ENCODE measurements at places on chromosomes 16 and 17. TPM values are rescaled to one million over a fixed set of nuclear protein-coding genes. Genes with fewer than 3 reads are reported as not detected.

Gene TBX21
- 40.4 TPM for total RNA-seq

Gene NME2
- 735 TPM for total RNA-seq

Gene SPATA22
- not detected for total RNA-seq

Gene P3H4
- 8.6 TPM for total RNA-seq

Gene HOXB6
- 0.62 TPM for total RNA-seq

Gene OR1A1
- total RNA-seq, result not detected

Gene KREMEN2
- total RNA-seq, result 0.09 TPM

Gene ECI1
- 45.1 TPM for total RNA-seq

Gene KRT27
- not detected for total RNA-seq

- peaks cover 20% of the 10 kb centered on the region for H3K4me1 ChIP-seq
- H3K27ac ChIP-seq, result peak overlapping the region; percentile 96
- DNase-seq, result no peak
Measured at GRCh38 chr17:68035131-68035522, 408 bp upstream of the KPNA2 start.

- H3K27me3 ChIP-seq, result peaks cover 20% of the 10 kb centered on the region
- H3K4me1 ChIP-seq, result peaks cover 3% of the 10 kb centered on the region
- no peak for DNase-seq
- no peaks in the 10 kb centered on the region for H3K36me3 ChIP-seq
- no peak overlapping the region for H3K4me3 ChIP-seq
- no peak overlapping the region for H3K27ac ChIP-seq
Measured at GRCh38 chr17:77724876-77725615, 233.5 kb upstream of the TNRC6C start.

- no peak overlapping the region for H3K27ac ChIP-seq
- H3K4me3 ChIP-seq, result no peak overlapping the region
- peaks cover 1% of the 10 kb centered on the region for H3K4me1 ChIP-seq
- peaks cover 17% of the 10 kb centered on the region for H3K27me3 ChIP-seq
Measured at GRCh38 chr16:47096297-47096696, 47.4 kb downstream of the NETO2 start.

DNA sequence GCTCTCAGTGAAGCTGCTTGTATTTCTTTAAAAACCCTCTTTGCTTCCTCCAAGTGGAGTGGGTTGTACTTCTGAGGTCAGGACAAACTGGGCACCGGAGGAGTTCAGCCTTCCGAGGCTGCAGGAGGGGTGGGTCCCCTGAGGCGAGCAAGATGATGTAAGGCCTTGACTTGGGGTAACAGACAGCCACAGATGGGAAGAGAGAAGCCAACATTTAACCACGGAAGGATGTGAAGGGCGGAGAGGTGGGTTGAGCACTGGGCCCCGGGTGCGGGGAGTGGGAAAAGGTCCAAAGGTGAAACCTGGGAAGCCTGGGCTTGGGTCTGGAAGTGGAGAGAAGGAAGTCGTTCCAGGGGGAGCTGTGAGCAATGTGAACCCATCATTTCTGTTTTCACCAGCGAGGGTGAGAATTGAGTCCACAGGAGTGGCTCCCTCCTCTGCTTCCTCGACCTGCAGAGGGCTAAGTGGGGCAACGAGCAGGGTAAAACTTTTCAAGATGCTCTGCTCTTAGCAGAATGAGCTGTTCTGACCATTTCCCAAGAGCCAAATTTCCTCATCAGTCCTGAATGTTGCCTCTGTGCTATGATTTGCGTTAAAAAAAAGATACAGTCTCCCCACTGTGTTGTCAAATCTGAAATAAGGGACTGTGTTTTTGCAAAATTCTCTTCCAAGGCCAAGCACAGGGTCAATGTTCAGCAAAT lies 137.7 kb upstream of the CRHR1 start:
- peaks cover 4% of the 10 kb centered on the region for H3K27me3 ChIP-seq
- H3K36me3 ChIP-seq, result no peaks in the 10 kb centered on the region
- H3K4me1 ChIP-seq, result peaks cover 10% of the 10 kb centered on the region
- H3K27ac ChIP-seq, result no peak overlapping the region

GRCh38 chr17:66727634-66728570 lies 107.0 kb upstream of the CACNG5 start:
- no peak overlapping the region for H3K4me3 ChIP-seq
- peaks cover 34% of the 10 kb centered on the region for H3K36me3 ChIP-seq
- peak overlapping the region; percentile 12 for H3K27ac ChIP-seq
- H3K27me3 ChIP-seq, result no peaks in the 10 kb centered on the region
- peaks cover 13% of the 10 kb centered on the region for H3K4me1 ChIP-seq

DNA sequence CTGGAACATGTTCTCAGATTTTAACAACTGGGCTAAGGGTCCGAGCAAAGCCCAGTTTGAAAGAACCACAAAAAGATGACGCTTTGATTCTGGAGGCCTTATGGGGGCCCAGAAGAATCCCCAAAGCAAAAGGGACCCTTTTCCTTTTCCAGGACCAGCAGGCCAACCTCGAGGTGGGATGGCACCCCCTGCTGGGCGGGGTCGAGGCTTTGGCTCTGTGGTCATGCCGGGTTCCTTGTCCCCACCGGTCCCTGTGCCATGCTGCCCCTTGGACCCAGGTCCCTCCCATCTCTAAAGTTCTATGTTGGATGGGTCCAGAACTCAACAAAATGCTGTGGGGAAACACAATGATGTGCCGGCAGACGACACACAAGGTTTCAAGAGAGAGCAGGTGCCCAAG lies 30.9 kb downstream of the TMEM204 start:
- DNase-seq, result no peak
- peaks cover 8% of the 10 kb centered on the region for H3K4me1 ChIP-seq
- no peaks in the 10 kb centered on the region for H3K27me3 ChIP-seq
- H3K36me3 ChIP-seq, result no peaks in the 10 kb centered on the region

- H3K36me3 ChIP-seq, result no peaks in the 10 kb centered on the region
- H3K27ac ChIP-seq, result no peak overlapping the region
- peaks cover 29% of the 10 kb centered on the region for H3K27me3 ChIP-seq
Measured at GRCh38 chr16:85867189-85867588, 31.8 kb upstream of the IRF8 start.

- no peak overlapping the region for H3K4me3 ChIP-seq
- H3K27me3 ChIP-seq, result no peaks in the 10 kb centered on the region
- DNase-seq, result no peak
- H3K4me1 ChIP-seq, result no peaks in the 10 kb centered on the region
- H3K36me3 ChIP-seq, result no peaks in the 10 kb centered on the region
- H3K27ac ChIP-seq, result no peak overlapping the region
Measured at GRCh38 chr16:82895843-82896242, 269.1 kb downstream of the CDH13 start.

DNA sequence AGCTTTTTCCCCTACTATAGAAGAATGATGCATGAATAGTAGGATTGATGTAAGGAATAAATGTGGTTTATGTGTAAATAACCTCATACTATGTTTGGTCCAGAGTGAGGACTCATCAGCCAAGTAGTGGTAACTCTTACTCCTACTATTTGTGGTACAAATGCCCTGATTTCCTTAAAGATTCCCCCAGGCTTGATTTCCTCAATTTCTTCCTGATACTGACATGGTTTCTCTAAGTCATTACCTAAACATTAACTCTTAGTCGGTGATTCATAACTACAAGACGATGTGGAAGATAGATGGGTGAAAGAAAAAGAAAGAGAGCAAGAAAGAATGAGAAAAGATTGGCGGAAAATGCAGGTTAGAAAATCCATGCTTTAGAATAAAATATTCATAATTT lies 17.2 kb upstream of the MYOCD start:
- H3K36me3 ChIP-seq, result no peaks in the 10 kb centered on the region
- no peaks in the 10 kb centered on the region for H3K4me1 ChIP-seq
- H3K27ac ChIP-seq, result no peak overlapping the region
- no peak overlapping the region for H3K4me3 ChIP-seq
- H3K27me3 ChIP-seq, result no peaks in the 10 kb centered on the region

DNA sequence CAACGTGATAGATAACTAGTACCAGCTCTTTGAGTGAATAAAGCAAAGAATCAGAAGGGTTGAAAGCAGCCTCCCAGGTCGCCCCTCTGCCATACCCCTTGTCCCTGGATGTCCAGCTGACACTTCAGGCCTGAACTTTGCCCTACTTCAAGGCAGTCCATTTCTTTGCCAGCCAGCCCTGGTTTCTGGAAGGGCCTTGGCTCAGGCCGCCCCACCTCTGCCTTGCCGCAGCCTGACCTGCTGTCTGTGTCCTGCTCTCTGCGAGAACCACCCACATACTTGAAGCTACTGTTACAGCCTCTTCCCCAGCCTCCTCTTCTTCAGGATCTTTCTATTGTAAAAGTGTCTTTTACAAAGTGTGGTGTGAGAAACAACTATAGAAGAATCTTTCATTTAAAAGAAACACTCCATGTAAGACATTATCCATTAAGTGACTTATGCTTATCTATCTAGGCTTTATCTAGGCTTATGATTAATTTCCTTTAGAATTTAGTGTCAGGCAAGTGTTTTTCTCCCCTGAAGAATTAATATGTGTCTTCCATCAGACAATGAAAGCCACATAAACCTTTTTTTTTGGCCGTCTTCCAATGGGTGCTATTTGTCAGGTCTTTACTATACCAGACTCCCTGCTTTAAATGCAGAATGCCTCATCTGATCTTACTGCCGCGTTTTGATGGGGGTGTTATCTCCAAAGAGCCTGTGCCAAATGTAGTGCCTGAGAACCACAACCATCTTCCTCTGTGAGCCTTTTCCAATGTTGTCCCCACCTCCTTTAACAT lies 133.9 kb downstream of the SOCS1 start:
- H3K4me1 ChIP-seq, result peaks cover 49% of the 10 kb centered on the region
- H3K27me3 ChIP-seq, result no peaks in the 10 kb centered on the region

GRCh38 chr17:77449908-77450741 lies 309.4 kb downstream of the SEC14L1 start:
- no peak for DNase-seq
- peaks cover 52% of the 10 kb centered on the region for H3K36me3 ChIP-seq
- peak overlapping the region; percentile 99 for H3K4me3 ChIP-seq
- no peaks in the 10 kb centered on the region for H3K27me3 ChIP-seq

GRCh38 chr17:913207-913606 lies 66.4 kb downstream of the NXN start:
- no peaks in the 10 kb centered on the region for H3K36me3 ChIP-seq
- no peak overlapping the region for H3K4me3 ChIP-seq
- H3K4me1 ChIP-seq, result no peaks in the 10 kb centered on the region
- peaks cover 4% of the 10 kb centered on the region for H3K27me3 ChIP-seq

GRCh38 chr17:50128441-50129352 lies 1.3 kb downstream of the SAMD14 start:
- H3K4me1 ChIP-seq, result peaks cover 22% of the 10 kb centered on the region
- no peak for DNase-seq
- H3K36me3 ChIP-seq, result peaks cover 27% of the 10 kb centered on the region
- H3K4me3 ChIP-seq, result peak overlapping the region; percentile 73
- peak overlapping the region; percentile 64 for H3K27ac ChIP-seq
- H3K27me3 ChIP-seq, result peaks cover 31% of the 10 kb centered on the region

GRCh38 chr16:72827866-72828265 lies 220.1 kb downstream of the ZFHX3 start:
- no peaks in the 10 kb centered on the region for H3K36me3 ChIP-seq
- DNase-seq, result no peak
- no peak overlapping the region for H3K27ac ChIP-seq
- peaks cover 3% of the 10 kb centered on the region for H3K4me1 ChIP-seq

- no peak for DNase-seq
- no peaks in the 10 kb centered on the region for H3K36me3 ChIP-seq
- no peak overlapping the region for H3K4me3 ChIP-seq
- no peaks in the 10 kb centered on the region for H3K27me3 ChIP-seq
Measured at GRCh38 chr16:49649013-49649765, 206.7 kb downstream of the ZNF423 start.

DNA sequence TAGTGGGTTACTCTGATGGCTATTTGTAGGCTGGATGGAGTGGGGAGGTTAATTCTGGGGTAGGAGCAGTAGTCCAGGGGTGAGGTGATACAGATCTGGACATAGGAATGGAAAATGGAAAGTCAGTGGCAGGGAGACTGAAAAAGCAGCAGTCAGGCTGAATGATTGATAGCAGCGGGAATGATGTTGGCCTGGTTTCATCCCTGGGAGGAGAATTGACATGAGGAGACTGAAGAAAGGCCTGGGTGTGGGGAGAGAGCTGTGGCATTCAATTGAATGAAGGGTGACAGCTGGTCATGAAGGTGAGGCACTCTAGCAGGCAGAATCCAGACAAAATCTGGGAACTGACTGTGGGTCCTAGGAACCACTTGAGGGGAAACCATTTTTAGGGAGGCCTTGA lies 34.7 kb upstream of the CLEC18A start:
- no peak for DNase-seq
- no peaks in the 10 kb centered on the region for H3K27me3 ChIP-seq
- H3K4me3 ChIP-seq, result no peak overlapping the region
- H3K27ac ChIP-seq, result no peak overlapping the region
- H3K4me1 ChIP-seq, result no peaks in the 10 kb centered on the region

GRCh38 chr17:55037828-55038227 lies 69.3 kb downstream of the STXBP4 start:
- H3K4me3 ChIP-seq, result no peak overlapping the region
- no peaks in the 10 kb centered on the region for H3K27me3 ChIP-seq
- H3K27ac ChIP-seq, result no peak overlapping the region
- DNase-seq, result no peak
- peaks cover 1% of the 10 kb centered on the region for H3K36me3 ChIP-seq
- H3K4me1 ChIP-seq, result peaks cover 24% of the 10 kb centered on the region

DNA sequence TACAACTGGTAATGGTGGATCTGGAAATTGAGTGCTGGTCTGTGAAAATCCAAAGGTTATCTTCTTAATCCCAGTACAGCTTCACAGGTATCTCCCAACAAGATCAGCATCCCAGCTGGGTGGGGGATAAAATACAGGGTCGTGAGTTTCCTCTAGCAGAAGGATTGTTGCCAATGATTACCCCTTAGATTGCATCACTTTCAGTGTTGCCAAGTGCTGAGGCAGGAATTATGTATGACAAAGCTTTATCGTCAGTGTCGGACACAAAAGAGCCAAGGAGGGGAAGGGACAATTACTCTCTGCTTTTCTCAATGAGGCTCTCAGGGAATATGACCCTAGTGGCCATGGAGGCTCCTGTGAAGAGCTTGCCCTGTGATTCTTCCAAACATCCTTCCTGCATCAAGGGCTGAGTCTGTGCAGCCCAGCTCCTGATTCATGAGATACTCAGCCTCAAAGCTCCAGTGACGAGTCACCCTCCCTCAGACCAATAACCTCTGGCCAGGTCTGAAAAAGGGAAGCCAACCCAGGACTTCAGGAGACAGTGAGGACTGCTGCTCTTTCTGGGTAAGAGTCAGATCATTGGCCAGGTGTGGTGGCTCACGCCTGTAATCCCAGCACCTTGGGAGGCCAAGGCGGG lies 15.0 kb downstream of the OR1F1 start:
- peaks cover 4% of the 10 kb centered on the region for H3K36me3 ChIP-seq
- no peak for DNase-seq

DNA sequence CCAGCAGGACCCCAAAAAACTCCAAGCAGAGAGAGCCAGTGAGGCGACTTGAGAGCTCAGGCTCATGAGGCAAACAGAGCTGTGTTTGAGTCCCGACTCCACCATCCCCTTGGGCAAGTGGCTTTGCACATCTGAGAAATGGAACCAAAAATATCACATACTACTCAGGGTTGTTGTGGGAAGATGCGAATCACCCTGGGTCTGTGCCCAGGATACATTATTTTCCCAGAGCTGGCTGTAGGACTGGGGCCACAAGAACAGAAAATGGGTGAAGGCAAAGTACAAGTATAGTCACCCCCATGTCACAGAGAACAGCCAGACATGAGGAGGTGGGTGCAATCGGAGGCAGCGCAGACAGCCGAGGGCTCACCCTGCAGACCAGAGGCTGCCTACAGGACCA lies 127.3 kb downstream of the GAS7 start:
- H3K36me3 ChIP-seq, result no peaks in the 10 kb centered on the region
- no peak for DNase-seq
- H3K27ac ChIP-seq, result no peak overlapping the region
- H3K4me3 ChIP-seq, result no peak overlapping the region
- H3K27me3 ChIP-seq, result no peaks in the 10 kb centered on the region
